Activated CD4-positive, alpha-beta T cell treated with anti-CD3 and anti-CD28 coated beads, Interleukin-2, Interleukin-4, amounts not matched to agents 100 ng/mL and 50 ng/mL, durations not matched to agents 16 hours and 8 hours (primary cell): ENCODE measurements at places on chromosomes 6 and 20.

DNA sequence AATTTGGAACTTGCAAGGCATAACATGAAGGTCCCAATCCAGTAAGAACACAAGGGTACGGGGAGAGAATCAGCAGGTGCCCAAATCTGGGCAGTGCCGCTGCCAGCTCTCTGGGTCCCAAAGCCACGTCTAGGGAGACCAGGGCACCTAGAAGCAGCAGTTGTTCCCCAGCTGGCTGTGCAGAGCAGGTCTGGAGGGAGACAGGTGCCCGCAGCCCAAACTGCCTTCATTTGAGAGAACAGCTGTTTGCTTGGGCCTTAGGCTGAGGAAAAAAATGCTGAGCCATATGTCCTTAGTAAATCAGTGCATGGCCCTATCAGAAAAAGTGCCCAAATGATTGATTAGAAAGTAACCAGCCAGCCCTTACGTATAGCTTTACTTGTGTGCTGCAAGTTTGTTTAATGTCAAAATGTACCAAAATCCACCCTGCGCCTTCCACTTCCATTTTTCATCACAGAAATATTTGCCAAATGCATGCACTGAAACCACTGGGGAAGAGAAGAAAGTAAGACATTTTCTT is 9.1 kb upstream of the PRELID3B start:
- no peak for DNase-seq

GRCh38 chr20:278181-278580 is 12.4 kb downstream of the C20orf96 start:
- DNase-seq = no peak

- DNase-seq = no peak
Observed at GRCh38 chr20:63017826-63018411, 11.2 kb upstream of the BHLHE23 start.

DNA sequence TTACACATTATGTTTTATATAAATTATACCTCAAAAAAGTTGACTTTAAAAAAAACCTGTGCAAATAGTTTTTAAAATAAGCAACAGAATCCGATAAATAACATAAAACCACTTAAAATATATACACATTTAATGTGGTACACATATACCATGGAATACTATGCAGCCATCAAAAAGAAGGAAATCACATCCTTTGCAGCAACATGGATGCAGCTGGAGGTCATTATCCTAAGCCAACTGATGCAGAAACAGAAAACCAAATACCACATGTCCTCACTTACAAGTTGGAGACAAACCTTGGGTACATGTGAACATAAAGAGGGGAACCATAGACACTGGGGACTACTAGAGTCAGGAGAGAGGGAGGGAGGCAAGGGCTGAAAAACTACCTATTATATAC is 4.0 kb upstream of the DEFB121 start:
- no peak for DNase-seq

DNA sequence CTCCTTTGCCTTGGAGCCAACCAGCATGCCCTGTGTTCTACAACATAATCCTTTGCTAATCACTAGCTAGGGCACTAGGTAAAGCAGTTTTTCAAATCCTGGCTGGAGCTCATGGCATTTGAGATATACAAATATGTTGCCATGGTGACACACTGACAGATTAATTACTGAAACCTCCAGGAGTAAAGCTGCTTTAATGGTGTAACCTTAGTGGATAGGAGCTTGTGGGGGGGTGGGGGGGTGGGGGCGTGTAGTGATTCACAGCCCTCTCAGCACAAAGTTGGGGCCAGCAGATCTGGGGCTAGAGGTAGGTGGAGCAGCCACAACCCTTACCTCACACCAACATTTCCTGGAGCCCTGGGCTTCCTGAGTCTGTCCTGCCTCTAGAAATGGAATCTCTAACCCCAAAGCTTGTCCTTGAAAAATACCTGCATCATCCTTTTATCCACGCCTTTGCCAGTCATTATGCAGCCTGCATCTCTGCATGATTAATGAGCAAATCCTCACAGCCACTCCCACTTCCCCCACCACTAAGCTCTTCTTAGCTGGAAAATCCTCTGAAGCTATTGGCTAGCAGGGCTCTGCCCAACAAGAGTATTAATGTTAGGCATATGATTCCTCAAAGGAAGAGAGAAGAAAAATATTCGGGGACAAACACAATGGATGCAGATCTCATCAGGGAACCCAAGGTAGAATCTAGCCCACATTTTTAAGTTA is 84.5 kb upstream of the PRND start:
- DNase-seq = no peak

GRCh38 chr6:153436351-153436750 is 305.3 kb upstream of the RGS17 start:
- DNase-seq = no peak

GRCh38 chr20:53875452-53875851 is 194.9 kb downstream of the BCAS1 start:
- DNase-seq = no peak

GRCh38 chr20:50967586-50967985 is 9.0 kb downstream of the MOCS3 start:
- DNase-seq = no peak

GRCh38 chr6:31113861-31114540 is 599 bp upstream of the PSORS1C1 start:
- DNase-seq = no peak

DNA sequence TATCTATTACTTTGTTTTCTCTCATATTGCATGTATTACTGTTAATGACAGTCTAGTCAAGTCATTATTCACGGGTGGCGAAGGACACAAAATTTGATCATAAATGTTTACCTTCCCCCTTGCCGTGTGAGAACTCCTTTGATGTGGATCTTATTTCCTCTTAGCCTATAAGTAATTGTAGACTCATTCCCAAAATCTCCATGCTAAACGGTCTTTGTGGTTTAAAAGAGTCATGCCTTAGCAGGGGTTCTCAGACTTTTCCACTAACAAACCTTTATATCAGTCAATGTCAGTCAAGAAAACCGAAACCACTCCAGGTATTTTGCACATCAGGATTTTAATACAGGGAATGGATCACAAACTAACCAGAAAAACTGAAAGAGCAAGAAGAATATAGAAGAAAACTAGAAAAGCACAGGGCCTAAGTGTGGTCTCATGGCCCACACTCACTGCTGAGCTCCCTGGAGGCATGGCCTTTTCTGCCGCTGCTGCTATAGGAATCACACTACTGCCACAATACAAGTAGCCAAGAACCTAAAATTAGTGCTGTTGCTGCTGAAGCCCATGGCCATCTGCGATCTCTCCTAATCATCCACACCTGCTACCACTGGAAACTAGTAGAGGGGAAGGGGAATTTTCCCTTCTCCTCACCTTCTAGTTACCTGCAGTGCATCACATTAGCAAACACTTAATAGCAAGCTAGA is 186.0 kb upstream of the POU3F2 start:
- DNase-seq = no peak

DNA sequence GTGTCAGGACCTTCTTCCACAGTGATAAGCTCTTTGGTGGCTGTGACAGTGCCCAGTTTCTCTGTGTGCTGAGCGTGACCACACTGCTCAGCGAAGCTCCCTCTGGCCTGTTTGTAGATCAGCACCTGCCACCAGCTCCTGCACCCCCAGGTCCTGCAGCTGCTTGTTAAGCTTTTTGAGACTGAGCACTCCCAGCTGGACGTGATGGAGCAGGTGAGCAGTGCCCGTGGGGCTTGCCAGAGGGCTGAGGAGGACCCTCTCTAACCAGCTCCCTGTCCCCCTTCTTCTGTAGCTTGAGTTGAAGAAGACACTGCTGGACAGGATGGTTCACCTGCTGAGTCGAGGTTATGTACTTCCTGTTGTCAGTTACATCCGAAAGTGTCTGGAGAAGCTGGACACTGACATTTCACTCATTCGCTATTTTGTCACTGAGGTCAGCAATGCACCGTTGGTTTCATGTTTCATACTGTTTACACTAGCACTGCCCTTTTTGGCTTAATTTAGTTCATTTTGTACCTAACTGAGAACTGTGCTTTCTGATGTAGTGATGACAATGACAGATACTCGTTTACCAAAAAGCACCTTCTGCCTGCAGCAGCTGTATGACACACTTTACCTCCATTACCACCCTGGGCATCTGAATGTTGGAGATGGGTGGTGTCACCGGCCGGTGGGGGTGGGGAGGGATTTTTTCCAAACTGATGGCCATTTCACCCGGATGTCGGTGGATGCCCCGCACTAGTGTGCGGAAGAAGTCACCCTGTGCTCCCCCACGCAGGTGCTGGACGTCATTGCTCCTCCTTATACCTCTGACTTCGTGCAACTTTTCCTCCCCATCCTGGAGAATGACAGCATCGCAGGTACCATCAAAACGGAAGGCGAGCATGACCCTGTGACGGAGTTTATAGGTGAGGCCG is 12.5 kb downstream of the NELFCD start:
- DNase-seq = no peak

GRCh38 chr6:56692523-56693245 is 50.0 kb upstream of the DST start:
- DNase-seq = no peak

GRCh38 chr6:36246506-36247268 is 23.2 kb upstream of the PNPLA1 start:
- DNase-seq = no peak

DNA sequence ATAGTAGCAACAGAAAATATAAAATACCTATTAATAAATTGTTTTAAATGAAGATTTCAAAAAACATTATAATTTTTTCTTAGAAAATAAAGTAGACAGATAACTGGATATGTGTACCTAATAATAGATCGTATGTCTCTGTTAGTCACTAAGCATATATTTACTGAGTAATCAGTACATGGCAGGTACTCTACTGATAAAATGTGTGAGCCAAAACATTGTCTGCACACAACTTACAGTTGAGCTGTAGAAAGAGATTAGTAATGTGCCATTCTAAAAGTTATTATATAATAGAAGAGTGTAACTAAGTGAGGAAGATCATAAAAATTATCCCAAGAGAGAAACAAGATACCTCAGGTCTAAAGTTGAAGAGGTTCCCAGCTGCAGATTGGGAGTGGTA is 929.9 kb upstream of the EPHA7 start:
- no peak for DNase-seq

DNA sequence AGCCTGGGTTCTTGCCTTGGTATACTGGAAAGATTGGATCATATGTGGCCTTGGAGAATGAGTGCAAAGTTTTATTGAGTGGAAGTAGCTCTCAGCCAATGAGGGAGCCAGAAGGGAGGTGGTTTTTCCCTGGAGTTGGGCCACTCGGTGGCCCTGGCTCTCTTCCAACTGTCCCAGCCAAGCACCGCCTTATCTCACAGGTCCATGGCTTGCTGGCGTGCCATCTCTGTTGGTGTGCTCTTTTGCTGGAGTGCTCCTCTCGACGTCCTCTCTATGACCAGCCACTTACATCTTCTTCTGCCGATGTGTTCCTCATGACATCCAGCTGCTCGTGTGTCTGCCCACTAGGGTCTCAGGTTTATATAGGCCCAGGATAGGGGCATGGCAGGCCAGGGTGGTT is 505.9 kb upstream of the SYNCRIP start:
- DNase-seq = no peak

- no peak for DNase-seq
Observed at GRCh38 chr20:38957235-38957876, 4.8 kb upstream of the DHX35 start.

DNA sequence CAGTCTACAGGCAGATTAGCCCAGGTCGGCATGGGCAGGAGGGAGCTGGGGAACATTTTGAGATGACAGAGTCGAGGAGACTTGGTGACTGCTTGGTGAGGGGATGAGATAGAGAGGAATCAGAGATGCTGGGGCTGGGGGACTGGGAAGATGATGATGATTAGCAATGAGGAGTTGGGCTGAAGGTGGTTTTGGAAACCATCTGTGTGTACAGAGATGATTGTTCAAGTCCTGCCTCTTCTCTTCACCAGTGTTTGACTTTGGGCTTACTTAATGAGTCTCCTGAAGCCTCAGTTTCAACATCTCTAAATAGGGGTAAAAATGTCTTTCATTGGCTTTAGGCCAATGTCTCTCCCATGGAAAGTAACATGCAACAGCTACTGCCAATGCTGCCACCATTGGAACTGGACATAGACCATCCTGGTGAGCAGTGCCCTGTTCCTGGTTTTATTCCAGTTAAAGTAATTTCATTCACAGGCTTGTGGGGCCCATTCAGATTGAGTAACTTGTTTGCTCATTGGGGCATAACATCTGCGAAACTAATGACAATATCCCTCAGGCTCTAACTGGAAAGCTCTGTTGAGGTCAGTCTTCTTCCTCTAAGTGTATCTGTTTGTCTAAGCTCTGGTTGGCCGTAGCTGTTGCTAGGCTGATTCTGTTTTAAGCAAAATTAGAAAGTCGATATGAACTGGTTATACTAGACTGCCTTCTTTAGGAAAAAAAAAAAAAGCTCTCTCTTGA is 99.1 kb downstream of the ARMC2 start:
- DNase-seq = no peak

GRCh38 chr6:43468240-43468639 is 9.1 kb upstream of the TJAP1 start:
- DNase-seq = no peak

DNA sequence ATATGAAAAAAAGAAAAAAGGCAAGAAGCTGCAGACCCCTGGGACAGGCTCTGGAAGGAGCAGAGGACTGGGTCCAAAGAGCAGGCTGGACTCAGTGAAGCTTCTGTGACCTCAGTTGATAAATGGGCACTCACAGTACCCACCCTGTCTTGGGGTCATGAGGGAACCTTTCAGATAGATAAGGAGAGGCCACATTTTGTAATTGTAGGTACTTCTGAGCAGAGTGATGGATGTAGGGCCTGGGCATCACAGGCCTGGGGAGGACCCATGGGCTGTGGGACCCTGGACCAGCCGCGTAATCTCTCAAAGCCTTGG is 79.3 kb downstream of the SLC24A3 start:
- no peak for DNase-seq

- no peak for DNase-seq
Observed at GRCh38 chr20:21092806-21093205, 13.4 kb downstream of the LINC00237 start.

DNA sequence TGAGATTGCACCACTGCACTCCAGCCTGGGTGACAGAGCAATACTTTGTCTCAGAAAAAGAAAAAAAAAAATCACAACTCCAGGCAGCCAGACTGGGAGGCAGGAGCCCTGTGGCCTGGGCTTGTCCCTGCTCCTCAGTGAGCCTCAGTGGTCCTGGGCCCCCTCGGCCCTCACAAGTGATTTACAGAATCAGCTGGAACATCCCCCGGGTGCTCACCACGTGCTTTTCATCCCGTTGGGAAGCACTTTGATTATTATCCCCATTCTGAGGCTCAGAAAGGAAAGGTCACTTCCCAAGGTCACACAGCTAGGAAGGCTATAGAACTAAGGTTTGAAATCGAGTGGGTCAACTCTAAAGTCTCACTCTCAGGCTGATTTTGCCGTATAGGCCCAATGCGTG is 43.1 kb upstream of the TLDC2 start:
- no peak for DNase-seq

GRCh38 chr6:127397729-127398630 is 54.6 kb upstream of the ECHDC1 start:
- no peak for DNase-seq

DNA sequence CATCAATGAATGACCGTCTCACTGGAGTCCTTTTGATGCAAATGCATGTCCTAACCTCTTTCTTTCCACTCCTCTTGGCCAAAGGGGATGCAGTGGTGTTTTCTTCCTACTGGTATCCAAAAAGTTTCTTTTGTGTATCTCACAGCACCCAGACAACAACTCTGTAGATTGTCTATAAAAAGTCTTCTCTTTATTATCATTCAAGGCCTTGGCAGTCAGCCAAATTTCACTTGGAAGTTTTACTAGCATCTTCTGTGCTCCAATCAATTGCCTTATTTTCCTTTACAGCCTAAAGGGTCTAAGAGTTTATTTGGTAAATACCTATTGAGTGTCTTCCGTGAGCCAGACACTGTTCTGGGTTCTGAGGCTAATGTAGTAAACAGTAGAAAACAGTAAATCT is 150.2 kb upstream of the RNF217 start:
- no peak for DNase-seq
